ENCODE measurements at places on chromosomes 4 and X.

- no peak for DNase-seq
Observed at GRCh38 chr4:26217961-26218676, 102.7 kb upstream of the RBPJ start.

- DNase-seq: no peak
Observed at GRCh38 chrX:97074400-97074799, 190.7 kb downstream of the RPA4 start.

DNA sequence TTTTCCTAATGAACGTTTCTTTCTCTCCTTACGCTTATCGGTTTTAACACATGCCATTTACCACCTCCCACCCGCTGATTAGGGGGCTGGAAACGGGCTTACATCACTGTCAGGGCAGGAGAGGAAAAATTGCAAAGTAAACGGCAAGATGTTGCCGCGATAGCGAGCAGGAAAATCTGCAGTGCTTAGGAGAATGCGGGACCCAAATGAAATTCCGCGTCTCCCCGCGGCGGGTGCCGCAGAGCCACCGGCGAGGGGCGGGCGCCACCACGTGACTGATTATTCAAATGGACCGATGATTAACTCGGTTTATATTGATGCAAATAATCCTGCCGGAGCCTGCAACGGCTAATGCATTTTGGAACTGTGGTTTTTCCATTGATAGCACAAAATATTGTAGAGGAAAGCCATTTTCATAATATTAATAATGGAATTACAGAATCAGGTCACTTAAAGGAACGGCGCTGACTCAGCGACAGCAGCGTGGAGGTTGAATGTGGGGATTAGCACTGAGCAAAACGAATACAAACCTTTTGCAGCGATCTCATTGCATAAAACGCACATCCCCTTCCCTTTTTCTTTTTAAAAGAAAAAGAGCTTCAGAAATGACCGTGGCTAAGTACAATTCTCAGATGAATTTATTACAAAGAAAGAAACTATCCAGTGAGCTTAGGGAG is 224.2 kb downstream of the STIM2 start:
- no peak for DNase-seq

- DNase-seq: no peak
Observed at GRCh38 chr4:40269133-40269532, 66.0 kb upstream of the CHRNA9 start.

DNA sequence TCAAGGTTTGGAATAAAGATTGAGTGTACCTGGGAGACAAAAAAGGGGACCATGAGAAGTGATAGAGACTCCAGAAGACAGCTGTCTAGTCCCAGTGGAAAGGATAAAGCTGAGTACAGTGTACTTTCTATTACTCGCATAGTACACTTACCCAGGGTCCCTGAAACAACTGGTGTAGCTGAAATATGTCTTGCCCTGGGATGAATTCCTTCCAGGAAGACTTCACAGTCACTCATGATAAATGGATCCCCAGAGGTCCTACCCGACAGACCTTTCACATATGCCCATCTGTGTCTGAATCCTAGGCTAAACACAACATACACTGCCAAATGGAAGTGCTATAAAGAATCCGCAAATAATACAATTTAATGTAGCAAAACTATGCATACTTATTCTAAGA is 48.2 kb upstream of the SPANXN1 start:
- DNase-seq: no peak

DNA sequence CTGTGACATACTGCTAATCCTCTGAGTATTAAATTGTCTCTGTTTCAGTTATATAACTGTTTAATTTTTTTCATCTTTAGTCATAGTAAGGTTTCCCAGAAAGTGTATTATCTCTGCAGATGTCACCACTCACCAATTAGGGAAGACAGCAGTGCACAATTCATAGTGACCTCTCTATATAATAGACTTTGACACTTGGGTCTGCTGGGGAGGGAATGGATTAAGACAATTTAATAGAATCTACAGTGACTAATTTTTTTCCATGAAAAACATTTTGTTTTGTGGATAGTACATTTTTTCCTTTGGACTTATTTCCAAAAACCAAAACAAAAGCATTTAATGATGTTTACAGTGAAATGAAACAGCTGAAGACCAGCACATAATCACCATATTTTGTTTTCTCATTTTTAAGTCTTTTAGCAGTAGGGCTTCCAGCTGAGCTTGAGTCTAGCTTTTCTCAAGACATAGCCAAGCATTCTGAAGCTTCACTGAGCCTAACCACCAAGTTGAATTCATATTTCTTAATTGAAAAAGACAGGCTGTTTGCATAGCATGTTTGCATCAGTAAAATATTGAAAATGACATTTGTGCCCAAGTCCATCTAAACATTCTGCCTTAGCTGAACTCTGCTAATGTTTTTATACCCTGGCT is 69.5 kb downstream of the PCDH19 start:
- DNase-seq: no peak

GRCh38 chrX:48592971-48593370 is 4.3 kb upstream of the WDR13 start:
- no peak for DNase-seq

DNA sequence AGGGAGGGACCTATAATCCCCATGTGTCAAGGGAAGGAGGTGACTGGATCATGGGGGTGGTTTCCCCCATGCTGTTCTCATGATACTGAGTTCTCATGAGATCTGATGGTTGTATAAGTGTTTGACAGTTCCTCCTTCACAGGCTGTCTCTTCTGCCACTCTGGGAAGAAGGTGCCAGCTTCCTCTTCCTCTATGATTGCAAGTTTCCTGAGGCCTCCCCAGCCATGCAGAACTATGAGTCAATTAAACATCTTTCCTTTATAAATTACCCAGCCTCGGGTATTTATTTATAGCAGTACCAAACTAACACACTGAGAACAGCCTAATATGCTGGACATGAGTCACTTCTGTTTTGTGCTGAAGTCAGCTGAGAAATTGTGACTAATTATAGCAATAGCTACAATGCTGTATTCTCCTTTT is 656.9 kb upstream of the CPEB2 start:
- no peak for DNase-seq

GRCh38 chr4:181959121-181959520 is 284.1 kb upstream of the TENM3 start:
- DNase-seq: no peak

DNA sequence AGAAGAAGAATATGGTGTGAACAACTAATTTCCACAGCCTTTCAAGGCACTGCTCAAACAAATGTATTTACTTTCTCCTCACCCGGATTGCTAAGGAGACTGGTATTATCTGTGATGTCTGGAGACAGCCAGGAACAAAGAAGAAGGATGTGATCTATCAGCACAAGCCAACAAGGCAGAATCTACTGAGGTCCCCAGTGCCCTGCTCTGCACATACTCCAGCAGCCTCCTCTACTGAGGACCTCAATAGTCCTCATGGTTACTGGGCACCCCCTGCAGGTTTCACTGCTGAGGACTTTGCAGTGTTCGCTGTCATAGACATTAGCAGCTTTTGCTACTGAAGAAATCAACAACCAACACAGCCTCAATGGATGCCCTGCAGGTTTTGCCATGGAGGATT is 930.1 kb downstream of the ADGRL3 start:
- DNase-seq: no peak

DNA sequence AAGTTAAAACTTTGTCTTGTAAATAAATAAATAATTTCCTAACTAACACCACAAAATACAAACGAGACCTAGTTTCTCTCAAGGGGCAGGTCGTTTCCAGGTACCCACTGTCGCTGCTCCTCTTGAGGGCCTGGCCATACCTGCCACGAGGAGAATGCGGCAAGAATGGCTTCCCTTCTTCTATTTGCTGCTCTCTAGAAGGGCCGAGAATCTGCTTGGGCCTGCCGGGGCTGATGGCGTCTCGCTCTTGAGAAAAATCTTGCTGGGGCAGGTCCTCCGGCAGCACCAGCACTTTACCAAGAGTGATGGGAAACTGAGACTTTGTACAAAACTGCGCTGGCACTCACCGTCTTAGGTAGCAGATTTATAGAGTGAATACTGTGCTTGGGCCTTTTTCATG is 31.5 kb downstream of the CYLC1 start:
- DNase-seq: no peak

GRCh38 chrX:45352611-45353010 is 151.9 kb upstream of the DIPK2B start:
- DNase-seq: no peak

DNA sequence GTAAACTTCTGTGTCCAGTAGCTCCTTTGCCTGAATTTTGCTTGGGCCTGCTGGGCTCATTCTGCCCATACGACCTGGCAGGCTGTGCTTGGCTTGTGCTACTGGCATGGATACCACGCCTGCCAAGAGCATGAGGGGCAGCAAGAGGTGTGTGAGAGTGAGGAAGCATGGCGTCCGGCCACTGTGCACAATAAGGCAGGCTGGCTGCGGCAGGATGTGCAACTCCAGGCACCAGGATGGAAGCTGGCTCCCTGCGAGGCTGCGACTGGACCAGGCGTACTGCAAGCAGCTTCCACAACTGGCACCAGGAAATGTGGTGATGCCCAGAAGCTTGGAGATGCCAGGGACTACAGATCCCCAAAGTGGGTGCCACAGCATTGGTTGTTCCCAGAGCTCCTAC is 709.3 kb downstream of the PCDH18 start:
- DNase-seq: no peak

DNA sequence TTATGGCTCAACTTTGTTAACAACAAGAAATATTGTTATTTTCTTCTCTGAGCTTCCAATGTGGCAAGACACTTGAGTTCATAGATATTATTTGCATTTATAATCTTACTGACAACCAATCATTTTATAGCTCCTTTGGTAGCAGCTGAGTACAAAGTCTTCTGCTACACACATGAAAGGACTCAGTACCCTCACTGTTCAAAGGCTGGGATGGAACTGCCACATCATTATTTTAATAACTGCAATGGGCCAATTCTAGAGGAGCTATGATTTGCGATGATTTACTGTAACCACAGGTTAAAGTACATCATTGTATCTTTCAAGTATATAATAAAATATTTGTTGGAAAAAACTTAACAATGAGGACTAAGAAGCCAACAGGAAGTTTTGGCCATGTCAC is 10.9 kb downstream of the MTTP start:
- no peak for DNase-seq

DNA sequence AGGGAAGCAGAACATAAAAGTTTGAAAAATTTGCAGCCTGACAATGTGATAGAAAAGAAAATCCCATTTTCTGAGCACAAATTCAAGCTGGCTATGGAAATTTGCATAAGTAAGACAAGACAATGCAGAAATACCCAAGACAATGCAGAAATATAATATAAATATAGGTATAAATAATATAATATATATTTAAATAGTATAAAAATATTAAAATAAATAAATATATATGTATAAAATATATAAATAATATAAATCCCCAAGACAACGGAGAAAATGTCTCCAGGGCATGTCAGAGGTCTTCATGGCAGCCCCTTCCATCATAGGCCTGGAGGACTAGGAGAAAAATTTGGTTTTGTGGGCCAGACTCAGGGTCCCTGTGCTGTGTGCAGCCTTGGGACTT is 125.0 kb upstream of the AADAT start:
- DNase-seq: no peak

DNA sequence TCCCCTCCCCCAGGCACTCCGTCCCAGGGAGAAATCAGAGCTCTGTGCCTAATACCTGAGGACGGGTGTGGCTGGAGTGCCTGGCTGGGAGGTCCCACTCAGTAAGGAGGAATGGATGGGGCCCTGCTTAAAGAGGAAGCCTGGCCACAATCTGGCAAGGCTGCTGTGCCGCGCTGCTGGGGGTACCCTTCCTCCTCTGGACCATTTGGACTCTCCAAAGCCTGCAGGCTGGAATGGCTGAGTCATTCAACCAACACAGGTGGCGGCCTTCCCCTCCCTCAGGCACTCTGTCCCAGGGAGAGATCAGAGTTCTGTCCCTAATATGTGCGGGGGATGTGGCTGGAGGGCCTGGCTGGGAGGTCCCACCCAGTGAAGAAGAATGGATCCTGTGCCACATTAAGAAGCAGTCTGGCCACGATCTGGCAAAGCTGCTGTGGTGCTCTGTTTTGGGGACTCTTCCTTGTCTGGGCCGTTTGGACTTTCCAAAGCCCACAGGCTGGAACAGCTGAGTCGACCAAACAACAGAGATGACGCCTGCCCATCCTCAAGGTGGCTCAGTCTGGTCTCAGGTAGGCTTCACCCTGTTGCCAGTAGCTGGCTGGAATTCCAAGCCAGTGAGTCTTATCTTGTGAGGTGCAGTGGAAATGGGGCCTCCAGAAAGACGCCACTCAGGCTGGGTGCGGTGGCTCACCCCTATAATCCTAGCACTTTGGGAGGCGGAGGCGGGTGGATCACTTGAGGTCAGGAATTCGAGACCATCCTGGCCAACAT is 127.3 kb upstream of the HUWE1 start:
- DNase-seq: no peak

- DNase-seq: no peak
Observed at GRCh38 chr4:170089274-170089667, 485 bp downstream of the AADAT start.

DNA sequence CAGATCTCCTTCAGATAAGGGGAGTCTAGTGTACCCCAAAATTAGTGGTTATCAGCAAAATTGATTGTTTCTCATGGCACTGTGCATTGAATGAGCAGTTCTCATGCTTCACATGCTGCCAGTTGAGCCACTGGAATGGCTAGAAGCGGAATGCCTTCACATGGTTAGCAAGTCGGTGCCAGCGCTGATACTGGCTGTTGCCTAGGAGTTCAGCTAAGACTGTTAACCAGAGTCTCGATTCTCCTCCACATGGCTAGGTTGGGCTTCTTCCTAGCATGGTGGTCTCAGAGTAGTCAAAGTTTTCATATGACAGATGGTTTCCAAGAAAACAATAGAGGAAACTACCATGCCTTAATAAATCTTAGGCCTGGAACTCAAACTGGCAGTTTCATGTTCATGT is 12.2 kb downstream of the ANTXR2 start:
- DNase-seq: no peak

GRCh38 chr4:133347409-133347808 is 198.3 kb downstream of the PCDH10 start:
- no peak for DNase-seq

- DNase-seq: no peak
Observed at GRCh38 chr4:148539387-148539786, 97.2 kb upstream of the NR3C2 start.
